ENCODE measurements at places on chromosomes 5 and 9. TPM values are rescaled to one million over a fixed set of nuclear protein-coding genes. Genes with fewer than 3 reads are reported as not detected.

DNA sequence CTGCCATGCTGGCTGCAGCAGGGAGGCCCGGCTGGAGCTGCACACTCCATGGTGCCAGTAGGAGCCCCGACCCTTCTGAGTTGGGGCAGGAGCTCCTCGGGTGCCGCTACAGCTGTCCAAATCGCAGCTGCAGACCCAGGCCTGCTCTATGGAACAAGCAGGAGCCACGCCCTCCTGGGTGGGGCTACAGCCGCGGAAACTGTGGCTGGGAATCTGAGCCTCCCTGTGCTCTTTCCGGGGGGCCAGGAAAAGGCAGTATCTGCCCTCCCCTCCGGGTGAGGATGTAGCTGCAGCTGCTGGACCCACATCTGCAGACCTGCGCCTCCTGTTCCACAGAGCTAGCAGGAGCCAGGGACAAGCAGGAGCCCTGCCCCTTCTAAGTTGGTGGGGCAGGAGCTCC lies 278.9 kb upstream of the ACTBL2 start:
- DNase-seq: no peak

GRCh38 chr9:98995059-98995671 lies 51.5 kb downstream of the COL15A1 start:
- no peak for DNase-seq

- DNase-seq: no peak
Observed at GRCh38 chr9:113612828-113613227, 149.3 kb downstream of the RGS3 start.

DNA sequence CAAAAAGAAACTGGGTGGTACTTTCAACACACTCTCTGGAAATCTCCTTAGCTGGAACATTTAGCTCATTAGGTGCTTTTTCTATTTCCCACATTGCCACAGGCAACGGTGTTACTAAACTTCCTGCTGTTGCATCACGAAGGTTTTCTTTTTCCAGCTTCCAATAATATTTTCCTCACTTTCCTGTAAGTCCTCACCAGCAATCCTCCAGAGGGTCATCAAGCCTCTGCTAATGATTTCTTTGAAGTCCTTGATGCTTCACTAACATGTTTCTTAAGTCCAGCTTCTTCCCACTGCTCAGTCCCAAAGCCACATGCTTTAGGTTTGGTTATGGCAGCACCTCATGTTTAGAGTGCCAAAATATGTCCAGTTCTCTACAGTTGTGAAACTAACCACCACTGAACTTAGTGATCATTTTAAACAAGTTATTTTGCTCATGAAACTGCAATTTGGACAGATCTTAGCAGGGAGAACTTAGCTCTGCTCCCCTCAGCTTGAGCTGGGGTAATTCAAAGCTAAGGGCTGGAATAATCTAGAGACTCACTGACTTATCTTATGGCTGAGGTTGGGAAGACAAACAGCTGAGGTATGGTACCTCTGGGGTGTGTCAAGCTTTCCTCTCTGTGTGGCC lies 39.9 kb upstream of the RETREG1 start:
- no peak for DNase-seq

DNA sequence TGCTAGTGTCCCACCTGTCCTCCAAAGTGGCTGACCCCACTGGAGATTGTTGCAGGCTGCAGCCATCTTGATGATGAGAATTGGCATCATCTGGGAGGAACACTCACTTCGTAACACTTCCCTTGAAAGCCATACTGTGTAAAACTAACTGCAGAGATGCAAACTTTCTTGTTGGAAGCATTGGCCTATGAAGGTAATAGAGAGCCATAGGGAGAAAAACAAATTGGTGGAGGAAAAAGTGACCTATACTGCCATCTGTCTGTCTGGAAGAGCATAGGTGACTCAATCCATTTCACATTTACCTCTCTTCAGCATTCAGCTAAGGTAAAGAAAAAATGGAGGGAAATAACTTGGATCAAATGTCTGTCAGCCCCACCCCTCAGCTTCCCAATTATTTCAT lies 473.4 kb downstream of the NTRK2 start:
- DNase-seq: no peak

DNA sequence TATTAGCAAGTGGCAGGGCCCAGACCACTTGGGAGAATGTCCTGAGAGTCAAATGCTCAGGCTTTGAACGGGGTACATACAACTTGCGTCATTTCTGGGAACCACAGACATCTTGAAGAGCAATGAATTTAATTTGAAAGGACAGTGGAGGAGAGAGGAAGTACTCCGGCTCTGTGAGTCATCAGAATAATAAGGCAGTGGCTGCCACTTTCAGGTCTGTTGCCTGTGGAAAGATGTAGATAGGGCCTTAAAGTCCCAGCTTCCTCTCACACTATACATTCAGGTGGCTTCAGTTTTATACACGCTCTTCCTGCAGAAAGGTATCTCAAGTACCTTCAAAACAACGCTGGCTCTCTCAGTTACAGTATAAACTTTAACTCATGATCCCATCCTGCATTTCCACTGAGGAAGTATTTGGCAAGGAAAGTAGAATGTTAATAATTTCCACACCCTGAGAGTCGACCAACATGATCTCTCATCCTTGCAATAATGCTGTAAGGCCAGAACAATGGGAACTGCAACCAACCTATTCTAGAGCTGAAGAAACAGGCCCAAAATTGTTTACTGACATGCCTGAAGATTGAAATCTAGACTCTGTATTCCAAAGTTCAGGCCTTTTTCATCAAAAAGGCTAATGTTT lies 6.8 kb upstream of the PRUNE2 start:
- DNase-seq: no peak

GRCh38 chr5:174281855-174282254 lies 236.3 kb downstream of the NSG2 start:
- DNase-seq: no peak

GRCh38 chr5:167402671-167403070 lies 888.8 kb upstream of the WWC1 start:
- no peak for DNase-seq

DNA sequence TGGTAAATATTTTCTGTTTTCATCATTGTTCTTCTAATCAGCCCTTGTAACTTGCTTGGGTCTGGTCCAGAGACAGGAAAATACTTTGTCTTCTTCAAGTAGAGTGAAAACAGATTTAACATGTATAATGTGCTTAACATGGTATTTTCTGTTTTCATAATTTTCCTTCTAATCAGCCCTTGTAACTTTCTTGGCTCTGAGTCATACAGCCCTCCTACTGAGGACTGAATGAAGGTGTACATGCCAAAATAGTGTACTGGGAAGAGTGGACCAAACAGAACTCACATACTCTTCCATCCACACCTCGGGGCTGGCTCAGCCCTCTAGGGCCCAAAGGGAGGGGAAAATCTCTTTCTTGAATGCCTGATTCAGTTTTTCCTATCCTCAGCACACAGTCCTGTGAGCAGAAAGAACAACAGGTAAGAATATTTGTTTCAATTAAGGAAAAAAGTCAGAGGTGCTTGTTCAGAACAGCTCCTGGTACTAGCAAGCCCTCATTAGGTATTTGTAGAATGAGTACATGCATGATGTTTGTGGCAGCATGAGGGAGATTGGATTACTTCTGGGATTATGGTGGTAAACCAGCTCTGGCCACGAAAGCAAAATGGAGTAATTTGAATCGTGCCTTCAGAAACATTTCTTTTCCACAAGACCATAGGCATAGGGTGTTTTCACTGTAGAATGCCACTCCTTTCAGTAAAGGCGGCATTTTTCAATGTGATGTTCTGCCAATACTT lies 24.2 kb upstream of the MACIR start:
- DNase-seq: no peak

GRCh38 chr9:38025166-38025565 lies 43.9 kb downstream of the SHB start:
- no peak for DNase-seq

- no peak for DNase-seq
Observed at GRCh38 chr9:133474215-133474614, 4.7 kb downstream of the SLC2A6 start.

- no peak for DNase-seq
Observed at GRCh38 chr9:1120500-1121165, 70.5 kb downstream of the DMRT2 start.

GRCh38 chr5:35644543-35644942 lies 26.9 kb downstream of the SPEF2 start:
- DNase-seq: no peak

DNA sequence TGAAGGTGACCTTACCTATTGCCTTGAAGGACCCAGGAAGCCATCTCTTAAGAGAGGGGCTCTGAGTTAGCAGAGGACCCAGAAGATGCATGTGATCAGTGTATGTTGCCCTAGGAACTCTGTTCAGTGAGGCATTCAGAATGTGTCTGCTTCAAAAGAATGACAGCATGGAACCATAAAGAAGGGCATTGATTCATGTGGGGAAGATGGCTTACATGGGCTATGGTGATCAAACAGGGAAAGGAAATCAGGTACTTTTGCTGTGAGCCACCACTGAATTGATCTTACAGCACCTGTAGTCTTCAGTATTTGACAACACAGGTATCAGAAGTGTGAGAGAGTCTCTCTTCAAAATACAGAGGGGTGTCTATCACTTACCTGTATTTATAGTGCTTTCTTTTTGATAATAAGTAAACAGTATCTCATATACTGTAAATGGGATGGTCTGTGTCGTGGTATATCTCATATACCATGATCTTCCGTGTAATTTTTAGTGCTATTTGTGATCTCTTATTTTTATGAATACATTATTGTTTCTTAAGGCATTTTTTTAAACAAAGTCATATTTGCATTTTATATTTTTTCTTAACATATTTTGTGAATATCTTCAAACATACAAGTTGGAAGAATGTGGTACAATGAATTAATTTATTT lies 57.0 kb downstream of the FOCAD start:
- DNase-seq: no peak

DNA sequence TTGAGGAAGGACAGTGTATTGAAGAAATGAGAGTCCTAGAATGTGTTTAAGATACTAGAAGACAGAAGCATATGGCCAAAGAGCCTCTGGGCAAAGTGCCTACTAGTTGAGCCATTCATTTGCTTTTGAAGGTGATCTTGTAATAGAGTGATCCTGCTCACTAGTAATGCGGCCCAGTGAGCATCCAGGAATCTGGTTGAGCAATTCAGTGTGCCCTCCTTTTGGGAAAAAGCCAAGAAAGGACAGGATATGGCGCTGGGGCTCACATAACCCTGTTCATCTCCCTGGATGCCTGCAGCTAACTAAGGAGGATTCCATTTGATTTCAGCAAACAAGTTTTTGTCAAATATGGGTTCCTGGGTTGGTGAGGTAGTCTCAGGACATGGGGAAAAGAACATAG lies 16.3 kb downstream of the ADAM19 start:
- no peak for DNase-seq

- no peak for DNase-seq
Observed at GRCh38 chr5:132195727-132196126, 31.9 kb downstream of the P4HA2 start.

GRCh38 chr5:34486160-34486848 lies 169.8 kb upstream of the RAI14 start:
- DNase-seq: peak; percentile 81

GRCh38 chr9:92576175-92576574 lies 40.4 kb upstream of the ECM2 start:
- DNase-seq: no peak

GRCh38 chr5:136208916-136209315 lies 16.0 kb upstream of the SMIM32 start:
- DNase-seq: no peak

- no peak for DNase-seq
Observed at GRCh38 chr5:41921166-41921565, 3.9 kb upstream of the FBXO4 start.

DNA sequence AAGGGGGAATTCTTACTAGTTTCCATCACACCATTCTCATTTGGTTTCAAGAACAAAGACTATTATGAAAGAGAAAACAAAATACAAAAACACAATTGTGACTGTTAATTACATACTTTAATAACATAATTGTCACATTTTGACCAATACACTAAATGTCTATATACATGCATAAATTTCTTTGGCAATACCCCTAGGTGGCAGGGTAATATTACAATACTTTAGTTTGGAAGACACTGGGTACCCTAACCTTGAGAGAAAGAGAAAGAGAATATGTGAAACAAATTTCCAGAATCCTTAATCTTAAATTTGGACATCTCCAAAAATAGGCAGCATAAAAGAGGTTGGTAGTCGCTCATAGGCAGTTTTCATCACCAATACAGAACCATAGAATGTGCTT lies 619.6 kb upstream of the ADAMTS16 start:
- DNase-seq: no peak

DNA sequence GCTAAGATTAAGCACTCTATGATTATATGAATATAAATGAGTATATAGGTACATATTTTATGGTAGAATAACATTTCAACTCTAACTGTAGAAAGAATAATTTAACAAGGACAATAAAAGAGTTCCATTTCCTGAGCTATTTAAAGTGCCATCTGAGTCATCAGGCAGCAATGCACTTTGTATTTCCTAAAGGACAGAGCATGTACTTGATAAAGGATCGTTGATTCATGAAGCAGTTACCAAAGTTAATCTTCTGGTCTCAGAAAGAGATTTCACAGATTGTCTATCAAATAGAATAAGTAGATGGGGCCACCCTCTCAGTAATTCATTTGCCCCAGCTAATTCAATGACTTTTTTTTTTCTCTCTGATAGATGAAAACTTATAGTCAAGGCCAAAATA lies 747.8 kb downstream of the CDH18 start:
- DNase-seq: no peak

DNA sequence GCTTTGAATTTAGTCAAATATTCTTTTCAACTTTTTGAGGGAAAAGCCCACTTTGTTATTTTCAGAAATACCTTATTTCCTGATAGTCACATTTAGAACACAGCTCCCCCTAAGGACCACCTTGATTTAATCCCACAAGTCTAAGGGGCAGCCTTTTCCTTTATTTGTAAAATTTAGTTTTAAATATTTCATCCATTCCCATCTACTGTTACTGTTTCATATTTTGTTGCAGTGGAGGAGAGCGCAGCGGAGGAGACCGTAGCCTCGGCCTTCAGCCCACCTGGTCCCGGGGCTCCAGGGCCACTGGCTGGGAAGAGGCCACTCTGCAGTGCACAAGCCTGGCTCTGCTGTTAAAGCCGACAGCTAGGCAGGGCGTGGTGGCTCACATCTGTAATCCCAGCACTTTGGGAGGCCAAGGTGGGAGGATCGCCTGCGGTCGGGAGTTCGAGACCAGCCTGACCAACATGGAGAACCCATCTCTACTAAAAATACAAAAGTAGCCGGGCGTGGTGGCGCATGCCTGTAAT lies 19.6 kb downstream of the LPCAT1 start:
- DNase-seq: no peak

GPRIN1 gene
- total RNA-seq: 0.23 TPM

HDAC3 gene
- total RNA-seq: 54.2 TPM

SHISAL2B gene
- total RNA-seq: not detected

MOB3B gene
- total RNA-seq: 20.0 TPM

FGF18 gene
- 0.38 TPM for total RNA-seq

TUSC1 gene
- total RNA-seq: 21.4 TPM

CCNG1 gene
- total RNA-seq: 211 TPM

NOTCH1 gene
- 10.6 TPM for total RNA-seq

NKD2 gene
- total RNA-seq: 0.81 TPM
